ENCODE measurements at places on chromosomes 1 and 21.
A peak's percentile ranks its signal among the peaks of the same experiment; 100 is the strongest.

DNA sequence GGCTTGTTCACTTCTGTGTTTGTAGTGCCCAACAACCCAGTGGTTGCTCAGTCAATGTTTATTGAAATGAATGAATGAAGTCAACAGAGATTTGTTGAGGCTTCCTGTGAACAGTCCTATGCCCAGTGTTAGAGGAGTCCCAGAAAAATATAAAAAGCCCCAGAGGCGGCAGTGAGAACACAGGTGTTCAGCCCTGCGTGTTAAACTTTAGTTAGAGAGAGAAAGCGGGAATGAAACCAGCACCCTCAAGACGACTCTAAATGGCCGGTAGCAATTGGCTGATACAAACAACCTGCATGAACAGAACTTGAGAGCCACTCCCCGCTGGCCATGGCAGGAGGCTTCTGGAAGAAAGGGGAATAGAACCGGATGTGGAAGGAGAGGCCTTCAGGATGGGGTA lies 22.6 kb downstream of the TMEM51 start:
- no peak for DNase-seq

- no peak for DNase-seq
These were observed 7.1 kb upstream of the DIRAS3 start for GRCh38 chr1:68057564-68057963.

DNA sequence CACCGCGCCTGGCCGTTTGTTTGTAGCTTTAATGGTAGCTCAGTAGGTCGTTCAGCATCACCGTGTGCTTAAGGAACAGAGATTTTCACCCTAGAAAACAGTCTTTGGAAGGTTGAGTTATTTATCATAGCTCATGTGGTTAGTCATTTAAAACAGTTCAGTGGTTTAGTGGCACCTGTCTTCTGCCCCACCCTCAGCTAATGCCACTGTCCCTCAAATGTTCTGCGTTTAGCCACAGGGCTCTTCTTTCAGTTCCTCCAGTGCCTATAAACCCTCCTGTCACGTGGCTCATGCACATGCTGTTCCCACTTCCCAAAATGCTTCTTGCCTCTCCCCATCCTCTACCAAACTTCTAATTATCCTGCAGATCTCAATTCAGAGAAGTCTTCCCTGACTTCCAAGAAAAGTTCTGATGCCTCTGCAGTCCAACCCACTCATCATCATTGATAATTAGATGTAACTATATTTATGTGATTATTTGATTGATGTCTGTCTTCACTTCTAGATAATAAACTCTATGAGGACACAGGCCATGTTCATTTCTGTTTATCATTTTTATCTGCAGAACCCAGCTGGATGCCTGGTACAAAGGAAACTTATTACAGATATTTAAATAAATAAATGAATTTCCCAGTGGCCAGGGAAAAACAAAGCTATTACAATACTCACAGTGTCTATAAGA lies 14.4 kb upstream of the DIPK1A start:
- DNase-seq: no peak

DNA sequence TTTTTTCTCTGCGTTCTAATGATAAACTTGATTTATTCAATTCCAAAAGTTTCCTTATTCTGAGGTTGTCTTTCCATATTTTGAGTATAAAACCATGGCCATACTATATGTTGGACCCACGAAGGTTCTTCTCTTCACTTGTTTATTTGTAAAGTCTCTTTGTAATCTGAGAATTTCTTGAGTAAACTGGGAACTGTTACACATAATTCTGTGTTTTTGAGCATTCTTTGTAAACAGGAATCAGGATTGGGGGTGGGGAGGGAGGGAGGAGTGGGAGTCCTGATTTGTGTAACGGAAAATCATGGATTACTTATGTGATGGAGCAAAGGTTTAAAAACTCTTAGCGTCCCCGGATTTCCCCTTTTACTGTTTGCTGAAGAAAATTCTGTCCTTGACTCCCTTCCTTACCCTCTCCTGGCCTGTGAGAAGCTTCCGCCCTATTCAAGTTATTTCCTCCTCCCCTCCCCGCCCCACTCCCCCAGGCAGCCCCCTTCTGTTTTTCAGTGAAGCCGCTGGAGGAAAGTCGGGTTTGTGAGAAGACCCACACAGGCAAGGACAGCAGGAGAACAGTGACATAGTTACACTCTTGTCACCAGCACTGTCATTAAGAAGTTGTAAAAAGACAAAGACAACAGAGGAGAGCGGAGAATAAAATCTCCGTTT lies 6.4 kb upstream of the NBPF11 start:
- DNase-seq: no peak

- DNase-seq: no peak
These were observed 123.3 kb downstream of the NEK7 start for GRCh38 chr1:198280080-198280479.

- DNase-seq: peak; percentile 81
These were observed 20.8 kb downstream of the LRRC8B start for GRCh38 chr1:89545264-89546038.

DNA sequence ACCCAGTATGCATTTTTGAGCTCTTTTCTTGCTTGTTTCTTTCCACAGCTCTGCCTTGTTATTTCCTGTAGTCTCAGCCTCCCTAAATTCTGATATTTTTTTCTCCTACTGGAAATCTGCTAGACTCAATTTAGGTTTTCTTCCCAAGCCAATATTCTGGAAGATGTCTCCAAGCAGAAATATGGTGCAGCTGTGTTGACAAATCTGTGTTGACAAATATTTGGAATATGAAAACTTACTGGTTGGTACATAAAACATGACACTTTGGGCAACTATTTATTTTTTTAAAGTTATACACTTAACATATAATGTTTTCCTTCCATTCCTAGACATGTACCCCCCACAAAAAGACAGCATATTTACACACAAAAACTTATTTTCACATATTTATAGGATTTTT lies 1048.4 kb downstream of the NCAM2 start:
- DNase-seq: no peak

DNA sequence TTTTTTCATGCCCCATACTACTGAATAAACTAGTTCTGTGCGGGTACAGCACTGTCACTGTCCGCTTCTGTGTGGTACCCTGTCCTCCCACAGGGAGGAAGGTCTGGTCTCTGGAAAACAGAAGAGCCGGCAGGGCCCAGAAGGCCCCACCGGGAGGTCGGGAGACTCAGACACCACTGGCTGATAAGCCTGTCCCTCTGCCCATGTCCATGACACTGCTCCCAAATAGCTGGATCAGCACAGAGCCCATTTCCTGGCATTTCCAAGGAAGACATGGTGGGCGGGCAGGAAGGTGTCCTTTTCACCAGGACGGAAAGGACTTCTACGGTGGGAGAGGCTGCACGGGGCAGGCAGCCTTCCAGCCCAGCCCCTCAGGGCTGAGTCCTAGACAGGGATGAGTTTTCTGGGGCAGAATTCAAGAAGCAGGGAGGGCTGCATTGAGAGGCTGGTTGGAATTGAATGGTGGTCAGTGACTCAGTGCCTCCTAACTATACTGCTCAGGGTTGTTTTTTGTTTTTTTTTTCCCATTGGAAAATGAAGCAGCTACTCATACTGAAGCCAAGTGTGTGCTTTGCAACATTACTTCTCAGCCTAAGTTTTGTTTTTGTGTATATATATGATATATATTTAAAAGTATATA lies 7.1 kb downstream of the PSRC1 start:
- peak; percentile 80 for DNase-seq

- DNase-seq: no peak
These were observed 93.0 kb downstream of the MTR start for GRCh38 chr1:236888126-236888525.

DNA sequence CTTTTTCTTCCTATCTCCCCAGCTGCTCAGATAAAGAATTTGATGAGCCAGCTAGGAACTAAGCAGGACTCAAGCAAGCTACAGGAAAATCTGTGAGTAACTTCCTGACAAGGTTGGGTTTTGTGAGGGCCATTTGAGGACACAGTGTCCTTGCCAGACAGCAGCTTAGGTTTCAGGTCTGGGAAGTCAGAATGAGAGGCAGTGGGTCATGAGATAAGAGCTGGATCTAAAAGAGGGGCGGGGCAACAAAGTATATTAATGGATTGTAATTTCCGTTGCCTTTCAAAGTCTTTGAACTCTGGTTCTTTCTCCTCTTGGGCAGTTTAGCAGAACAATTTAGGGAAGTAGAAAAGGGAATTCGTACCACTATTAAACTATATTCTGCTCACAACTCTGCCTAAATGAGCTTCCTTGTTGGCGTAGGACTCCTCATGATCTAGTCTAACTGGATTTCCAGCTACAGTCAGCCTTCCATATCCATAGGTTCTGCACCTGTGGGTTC lies 16.6 kb downstream of the STX12 start:
- DNase-seq: peak; percentile 54

DNA sequence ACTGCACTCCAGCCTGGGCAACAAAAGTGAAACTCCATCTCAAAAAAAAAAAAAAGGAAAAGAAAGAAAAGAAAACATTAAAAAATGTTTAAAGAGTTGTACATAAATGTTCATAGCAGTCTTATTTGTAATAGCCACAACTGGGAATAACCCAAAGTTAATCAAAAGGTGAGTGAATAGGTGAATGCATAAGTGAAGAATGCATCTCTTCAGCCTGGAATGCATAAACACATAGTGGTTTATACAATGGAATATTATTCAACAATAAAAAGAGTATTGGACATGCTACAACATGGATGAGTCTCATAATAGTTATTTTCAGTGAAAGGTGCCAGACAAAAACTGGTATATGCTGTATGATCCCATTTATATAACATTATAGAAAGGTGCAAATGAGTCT lies 18.1 kb downstream of the LDLRAD1 start:
- no peak for DNase-seq

DNA sequence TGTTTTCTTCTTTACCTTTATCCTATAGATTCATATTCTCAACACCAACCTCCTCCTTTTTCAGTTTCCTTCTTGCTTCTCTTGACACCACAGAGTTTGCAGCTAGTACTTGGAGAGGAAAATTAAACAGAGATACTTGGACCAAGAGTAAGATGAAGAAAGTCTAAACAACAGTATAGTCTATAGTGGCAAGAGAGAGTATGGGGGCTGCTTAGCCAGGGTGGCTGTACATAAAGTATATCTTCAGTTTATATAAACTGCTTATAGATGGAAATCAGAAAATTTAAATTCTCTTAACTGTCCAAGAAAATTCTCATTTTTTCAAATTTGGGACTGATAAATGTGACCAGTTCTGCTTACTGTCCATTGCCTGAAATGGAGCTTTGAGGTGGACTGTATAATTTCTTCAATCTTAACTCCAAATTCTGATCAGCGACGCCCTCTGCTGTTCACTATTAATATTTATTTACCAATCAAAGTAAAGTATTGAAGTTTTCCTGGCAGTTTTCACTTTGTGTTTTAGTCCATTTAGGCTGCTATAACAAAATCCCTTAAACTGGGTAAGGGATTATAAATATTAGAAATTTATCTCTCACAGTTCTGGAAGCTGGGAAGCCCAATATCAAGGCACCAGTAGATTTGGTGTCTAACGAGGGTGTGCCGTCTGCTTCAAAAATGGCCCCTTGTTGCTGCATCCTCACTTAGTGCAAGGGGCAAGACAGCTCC lies 14.8 kb upstream of the METTL18 start:
- DNase-seq: no peak

- DNase-seq: no peak
These were observed 11.7 kb downstream of the OLFML3 start for GRCh38 chr1:113990961-113991360.

- DNase-seq: no peak
These were observed 20.4 kb downstream of the SLC25A33 start for GRCh38 chr1:9559673-9560072.
